Colonic mucosa (tissue), 4 donors: ENCODE measurements at places on chromosomes 7 and 10. TPM values are rescaled to one million over a fixed set of nuclear protein-coding genes. Genes with fewer than 3 reads are reported as not detected.

Gene PDGFA
- 34.9 TPM for total RNA-seq

Gene OR13A1
- not detected for total RNA-seq

Gene CCDC201
- total RNA-seq = not detected

Gene OLAH
- not detected for total RNA-seq

Gene DRGX
- total RNA-seq = not detected

Gene SLC18A2
- total RNA-seq = 1.2 TPM

Gene FGL2
- total RNA-seq = 6.4 TPM

Gene ACHE
- 11.7 TPM for total RNA-seq

Gene HOXA10
- 26.0 TPM for total RNA-seq
